ENCODE measurements at places on chromosomes 4 and X.

- no peak for DNase-seq
Measured at GRCh38 chrX:47242321-47242720, 9.5 kb downstream of the USP11 start.

GRCh38 chrX:21959362-21960051 is 19.0 kb downstream of the SMS start:
- no peak for DNase-seq

DNA sequence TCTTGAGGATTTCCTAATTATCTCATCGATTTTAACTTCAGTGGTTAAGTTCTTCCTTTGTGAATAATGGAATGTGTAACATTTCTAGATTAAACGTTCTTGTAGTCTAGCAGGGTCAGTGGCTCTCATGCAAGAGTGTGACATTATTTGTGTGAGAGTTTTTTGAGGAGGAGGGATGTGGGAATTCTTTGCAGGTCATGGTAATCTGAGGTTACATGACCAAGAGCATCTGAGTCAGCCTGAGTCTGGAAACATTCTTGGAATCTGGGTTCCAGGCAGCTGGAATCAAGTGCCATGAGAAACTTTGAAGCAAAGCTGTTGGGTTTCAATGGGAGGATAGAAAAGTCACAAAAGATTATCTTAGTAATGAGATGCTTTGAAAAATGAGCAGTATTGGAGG is 49.5 kb downstream of the GK start:
- no peak for DNase-seq

- DNase-seq = no peak
Measured at GRCh38 chrX:129531132-129531531, 7.8 kb upstream of the SMARCA1 start.

GRCh38 chrX:148872161-148872535 is 371.7 kb downstream of the AFF2 start:
- no peak for DNase-seq

All from T-helper 17 cell (primary cell).